GF-D8 (cell line): ENCODE measurements at places on chromosomes 1 and 21.

DNA sequence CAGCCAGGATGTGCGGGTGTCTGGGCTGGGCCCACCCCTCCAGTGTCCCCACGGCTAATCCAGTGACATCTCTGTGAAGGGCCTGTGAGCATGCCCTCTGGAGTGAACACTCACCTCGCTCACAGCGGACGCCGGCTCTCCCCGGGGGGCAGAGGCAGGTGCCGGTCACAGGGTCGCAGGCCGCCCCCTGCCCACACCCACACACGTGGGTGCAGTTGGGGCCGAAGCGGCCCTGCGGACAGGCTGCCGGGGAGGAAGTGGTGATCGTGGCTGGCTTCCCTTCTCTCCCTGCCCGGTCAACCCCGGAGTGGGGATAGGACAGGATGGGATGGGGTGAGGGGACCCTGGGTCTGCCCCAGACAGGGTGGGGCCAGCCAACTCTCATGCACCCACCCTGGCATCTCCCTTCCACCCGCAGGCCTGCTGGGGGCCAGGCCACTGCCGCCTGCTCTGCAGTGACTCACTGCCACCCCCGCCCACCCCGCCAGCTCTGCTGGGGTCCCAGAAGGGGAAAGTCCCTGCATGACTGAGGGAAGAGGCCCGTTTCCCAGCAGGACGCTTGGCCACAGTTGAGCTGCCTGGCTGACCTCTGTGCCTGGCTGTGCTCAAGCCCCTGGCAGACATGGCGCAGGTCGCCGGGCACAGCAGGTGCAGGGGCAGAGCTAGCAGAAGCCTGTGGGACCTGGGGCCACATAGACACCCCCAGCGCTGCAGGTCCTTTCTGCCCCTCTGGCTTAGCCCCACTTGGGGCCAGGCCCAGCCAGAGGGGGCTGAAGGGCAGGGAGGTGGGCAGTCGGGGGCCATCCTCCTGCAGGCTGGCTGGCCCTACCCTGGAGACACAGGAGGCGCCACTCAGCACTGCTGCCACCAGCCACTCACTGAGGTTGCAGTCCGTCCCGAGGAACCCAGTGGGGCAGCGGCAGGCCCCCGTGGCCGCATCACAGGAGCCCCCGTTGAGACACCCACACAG, 41.6 kb downstream of the ARHGEF16 start:
- no peak for DNase-seq

- DNase-seq: no peak
Observed at GRCh38 chr21:42039911-42040351, 29.8 kb upstream of the ZBTB21 start.

GRCh38 chr1:214419650-214420049, 131.8 kb downstream of the PTPN14 start:
- DNase-seq: no peak

DNA sequence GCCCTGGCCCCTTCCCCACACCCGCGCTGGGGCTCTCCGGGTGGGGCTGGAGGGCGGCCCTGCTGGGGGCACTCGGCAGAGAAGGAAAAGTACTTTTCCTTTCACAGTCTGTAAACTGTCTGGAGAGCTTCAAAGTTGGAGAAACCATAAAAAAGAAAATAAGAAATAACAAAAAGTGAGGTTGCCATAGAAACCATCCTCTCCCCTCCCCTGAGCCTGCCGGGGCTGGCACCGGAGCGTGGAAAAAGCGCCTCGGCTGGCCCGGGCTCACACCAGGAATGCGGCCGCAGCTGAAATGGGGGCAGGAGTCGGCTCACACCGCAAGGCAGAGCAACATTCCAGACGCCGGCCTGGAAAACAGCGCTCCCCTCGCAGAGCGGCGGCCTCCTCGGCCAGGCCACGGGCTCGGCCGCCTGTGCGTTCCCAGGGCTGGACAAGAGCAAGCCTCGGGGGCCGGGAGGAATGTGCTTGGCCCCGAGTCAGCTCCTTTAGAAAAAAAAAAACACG, 69.2 kb downstream of the MORN1 start:
- DNase-seq: no peak

- DNase-seq: no peak
Observed at GRCh38 chr1:42904434-42904833, 54.2 kb downstream of the SLC2A1 start.

GRCh38 chr1:67556297-67556900, 126.2 kb upstream of the SERBP1 start:
- DNase-seq: no peak

DNA sequence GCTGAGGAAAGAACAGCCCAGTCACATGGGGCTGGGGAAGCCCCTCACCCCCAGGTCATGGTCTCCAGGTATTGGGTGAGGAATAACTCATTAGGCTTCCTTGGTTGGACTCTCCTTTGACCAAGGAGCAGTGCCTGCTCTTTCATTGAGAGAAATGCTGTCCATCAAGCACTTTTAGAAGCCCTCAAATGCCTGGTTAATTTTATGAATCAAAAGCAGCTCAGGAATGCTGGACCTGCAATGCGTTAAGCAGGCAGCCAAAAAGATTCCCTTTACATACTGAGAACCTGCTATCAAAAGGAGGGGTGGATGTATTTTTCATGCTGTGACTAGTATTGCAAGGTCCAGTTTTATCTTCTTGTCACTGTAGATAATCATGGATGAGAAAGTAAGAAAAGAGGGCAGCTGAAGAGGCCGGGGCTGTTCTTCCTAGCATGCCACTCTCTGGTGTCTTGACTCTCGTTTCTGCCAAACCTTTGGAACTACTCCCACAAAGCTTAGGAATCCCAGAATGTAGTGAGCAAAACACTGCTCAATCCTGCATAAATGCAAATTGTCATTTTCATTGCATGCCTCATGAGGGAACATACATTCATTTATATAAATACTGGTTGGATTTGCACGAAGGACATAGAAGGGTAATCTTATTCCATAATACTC, 2.1 kb upstream of the CD58 start:
- DNase-seq: no peak

- DNase-seq: no peak
Observed at GRCh38 chr1:46490406-46490655, 695 bp downstream of the DMBX1 start.

DNA sequence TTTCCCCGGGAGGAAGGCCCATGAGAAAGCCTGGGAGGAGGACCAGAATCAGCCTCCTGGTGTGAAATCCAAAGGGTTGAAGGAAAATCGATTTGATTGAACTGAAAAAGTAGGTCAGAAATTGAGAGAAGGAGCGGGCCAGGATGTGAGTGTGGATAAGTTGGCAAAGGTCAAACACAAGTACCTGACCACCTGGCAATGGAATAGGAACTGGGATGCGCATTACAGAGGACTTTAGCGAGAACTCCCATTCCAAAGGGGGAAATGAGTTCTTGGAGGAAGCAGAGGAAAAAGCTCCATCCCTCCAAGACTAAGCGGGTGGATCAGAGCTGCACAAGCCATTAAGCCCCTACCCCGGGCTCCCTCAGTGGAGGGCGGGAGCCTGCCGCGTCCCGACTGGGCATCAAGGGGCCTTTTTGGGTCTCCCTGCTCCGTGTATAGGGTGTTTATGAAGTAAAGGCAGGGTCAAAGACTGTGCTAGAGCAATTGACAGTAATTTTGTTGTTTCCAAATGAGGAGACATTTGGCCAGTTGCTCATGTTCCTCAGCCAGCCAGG, 56.4 kb downstream of the TGFB2 start:
- no peak for DNase-seq

GRCh38 chr1:168328731-168329364, 48.2 kb downstream of the TBX19 start:
- no peak for DNase-seq

- DNase-seq: no peak
Observed at GRCh38 chr1:44924835-44925464, 61.4 kb downstream of the EIF2B3 start.

DNA sequence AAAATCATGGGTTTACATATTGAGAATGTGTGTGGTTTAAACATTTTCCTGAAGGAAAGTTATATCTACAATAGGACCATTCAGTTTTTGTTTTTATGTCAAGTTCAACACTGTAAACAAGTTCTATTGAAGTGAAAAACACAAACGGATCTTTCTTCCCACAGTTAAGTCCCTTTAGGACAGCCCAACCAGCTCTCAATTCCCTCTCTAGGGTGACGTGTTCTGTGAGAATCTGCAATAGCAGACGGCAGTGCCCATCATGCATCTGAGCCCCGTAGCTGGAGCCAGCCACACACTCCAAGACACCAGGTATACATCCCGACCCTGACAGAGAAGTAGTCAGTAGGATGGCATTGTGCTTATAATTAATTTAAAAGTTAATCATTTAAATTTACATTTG, 26.3 kb upstream of the IVNS1ABP start:
- DNase-seq: no peak

DNA sequence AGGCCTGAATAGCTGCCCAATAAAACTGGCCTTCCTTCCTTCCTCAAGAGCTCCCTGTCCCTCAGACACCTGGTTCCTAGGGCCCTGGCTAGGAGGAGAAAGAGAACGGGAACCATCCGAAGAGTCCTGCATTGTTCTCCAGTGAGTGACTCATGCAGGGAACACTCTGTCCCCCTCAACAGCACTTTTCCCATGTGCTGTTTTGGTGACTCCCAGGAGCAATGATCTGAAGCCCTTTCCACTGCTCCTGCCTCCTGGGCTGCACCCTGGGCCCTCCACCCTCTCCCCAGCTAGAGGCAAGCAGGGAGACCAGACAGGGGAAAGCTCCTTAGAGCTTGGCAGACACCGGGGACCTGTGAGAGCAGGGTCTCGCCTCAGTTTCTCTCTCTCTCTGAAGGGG, 18.9 kb downstream of the TNNT2 start:
- DNase-seq: no peak

GRCh38 chr1:14954210-14954609, 199.3 kb upstream of the TMEM51 start:
- DNase-seq: no peak

GRCh38 chr1:3641046-3641760, 8.7 kb downstream of the WRAP73 start:
- DNase-seq: no peak

GRCh38 chr1:97461782-97462181, 459.1 kb downstream of the DPYD start:
- no peak for DNase-seq

- DNase-seq: no peak
Observed at GRCh38 chr1:29209173-29209572, 21.6 kb downstream of the MECR start.

GRCh38 chr1:24918370-24918769, 11.7 kb downstream of the RUNX3 start:
- DNase-seq: no peak

GRCh38 chr1:153548722-153549688, at the start of gene S100A3:
Gene S100A3 (minus strand): TSS chr1:153549258. CDS start chr1:153548485, 773 bp downstream.
- no peak for DNase-seq

DNA sequence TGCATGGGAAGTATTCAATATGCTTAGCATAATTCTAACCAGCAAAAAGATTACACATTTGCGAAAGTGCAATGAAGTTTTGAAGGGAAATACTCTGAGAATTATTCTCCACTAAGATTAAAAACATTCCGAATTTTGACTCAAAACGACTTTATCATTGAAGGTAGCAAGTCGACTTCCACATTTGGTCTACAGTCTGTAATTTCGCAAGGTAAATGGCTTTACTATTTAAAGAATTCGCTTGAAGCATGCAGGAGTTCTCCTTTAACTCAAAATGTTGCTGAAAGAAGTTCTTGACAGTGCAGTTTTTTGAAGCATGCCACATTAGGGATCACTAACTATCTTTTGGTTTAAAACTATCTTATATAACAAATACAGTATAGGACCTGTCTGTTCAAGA, 161.0 kb upstream of the HP1BP3 start:
- DNase-seq: peak; percentile 55

DNA sequence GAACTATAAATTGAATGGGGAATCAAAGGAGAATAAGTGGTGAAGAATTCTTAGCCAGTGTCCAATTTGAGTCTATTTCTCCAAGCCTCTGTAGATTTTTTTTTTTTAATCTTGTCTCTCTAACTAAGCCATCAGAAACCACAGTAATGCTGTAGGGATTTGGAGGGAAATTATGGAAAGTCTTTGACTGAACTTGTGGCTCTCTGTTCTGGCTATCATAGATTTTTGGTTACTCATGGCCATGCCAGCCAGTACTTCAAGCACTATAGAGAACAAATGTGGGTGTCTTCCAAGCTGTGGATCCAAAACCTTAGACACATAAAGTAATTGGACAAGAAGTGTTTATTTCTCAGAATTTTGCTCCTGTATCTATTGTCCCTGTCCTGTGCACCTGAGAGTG, 147.9 kb downstream of the LRRC40 start:
- DNase-seq: no peak

GRCh38 chr21:38341546-38342012, 84.8 kb downstream of the KCNJ15 start:
- DNase-seq: no peak

DNA sequence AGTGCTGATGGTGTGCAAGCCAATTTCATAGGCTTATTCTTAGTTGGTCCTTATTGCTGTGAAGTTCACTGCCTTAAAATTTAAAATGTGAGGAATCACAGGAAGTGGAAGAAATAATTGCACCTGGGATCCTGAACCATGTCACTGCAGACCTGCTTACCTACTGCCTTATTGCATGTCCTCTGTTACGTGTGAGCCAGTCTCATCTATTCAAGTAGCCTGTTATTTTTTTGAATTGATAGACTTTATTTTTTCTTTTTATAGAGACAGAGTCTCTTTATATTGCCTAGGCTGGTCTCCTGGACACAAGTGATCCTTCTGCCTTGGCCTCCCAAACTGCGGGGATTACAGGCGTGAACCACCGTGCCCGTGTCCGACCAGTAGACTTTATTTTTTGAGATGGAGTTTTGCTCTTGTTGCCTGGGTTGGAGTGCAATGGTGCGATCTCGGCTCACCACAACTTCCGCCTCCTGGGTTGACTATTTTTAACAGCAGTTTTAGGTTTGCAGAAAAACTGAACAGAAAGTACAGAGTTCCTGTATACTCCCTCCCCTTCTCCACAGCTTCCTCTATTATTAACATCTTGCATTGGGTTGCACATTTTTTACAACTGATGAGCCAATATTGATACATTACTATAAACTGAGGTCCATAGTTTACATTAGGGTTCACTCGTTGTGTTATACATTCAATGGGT, 14.0 kb upstream of the DISC1 start:
- peak; percentile 91 for DNase-seq
